ENCODE measurements at places on chromosomes 3 and 15.

GRCh38 chr3:17932136-17932771 lies 189.8 kb upstream of the TBC1D5 start:
- DNase-seq = no peak

DNA sequence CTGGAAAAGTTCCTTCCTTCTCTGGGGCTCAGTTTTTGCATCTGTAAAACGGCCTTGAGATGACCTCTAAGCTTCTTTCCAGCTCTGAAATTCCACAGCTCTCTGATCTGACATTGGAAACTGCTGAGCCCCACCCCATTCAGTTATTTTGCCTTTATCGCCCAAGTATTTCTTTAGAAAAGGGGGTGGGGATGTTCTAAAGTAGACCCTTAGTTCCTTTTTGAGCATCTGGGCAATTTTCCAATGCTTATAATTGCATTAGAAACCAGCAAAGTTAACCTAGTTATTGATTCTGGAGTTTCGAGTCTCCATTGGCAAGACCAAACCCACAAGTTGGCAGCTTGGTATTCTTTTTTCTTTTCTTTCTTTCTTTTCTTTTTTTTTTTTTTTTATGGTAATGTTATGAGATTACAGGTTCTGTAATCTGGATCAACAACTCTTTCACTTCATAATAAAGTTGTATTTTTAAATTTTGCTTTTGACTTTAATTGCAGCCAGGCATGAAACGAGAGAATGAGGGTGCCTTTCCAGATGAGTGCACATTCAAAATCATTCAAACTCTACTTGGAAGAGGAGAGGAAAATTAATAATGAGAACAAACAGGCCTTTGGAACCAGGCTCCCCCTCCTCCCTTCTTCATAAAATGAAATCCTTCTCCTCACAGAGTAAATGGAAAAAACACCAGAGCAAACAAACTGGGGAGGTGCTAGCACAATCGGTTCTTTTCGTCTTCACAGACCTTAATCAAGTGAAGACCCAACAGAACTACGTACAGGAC lies 76.8 kb upstream of the LRIG1 start:
- DNase-seq = no peak

DNA sequence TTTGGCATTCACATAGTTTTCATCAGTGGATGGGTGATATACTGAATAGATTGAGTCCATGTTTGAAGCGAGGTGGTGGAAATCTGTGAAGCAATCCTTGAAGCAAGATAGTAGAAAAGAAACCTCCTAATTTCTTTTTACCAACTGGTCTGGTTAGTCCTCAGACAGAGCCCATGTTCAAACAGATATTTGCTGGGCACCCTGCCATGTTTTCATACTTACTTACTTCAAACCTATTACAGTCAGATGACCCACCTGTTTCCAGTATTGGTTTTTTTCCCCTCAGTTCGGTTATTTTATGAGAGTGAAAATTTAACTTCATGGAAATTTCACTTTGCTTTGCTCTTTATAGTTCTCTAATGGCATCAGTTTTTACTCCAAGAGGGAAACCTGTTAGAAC lies 23.7 kb downstream of the EXOSC7 start:
- DNase-seq = no peak

- DNase-seq = no peak
These were observed 13.7 kb downstream of the CELF6 start for GRCh38 chr15:72306211-72306785.

- no peak for DNase-seq
These were observed 6.6 kb upstream of the MNS1 start for GRCh38 chr15:56471440-56472069.

DNA sequence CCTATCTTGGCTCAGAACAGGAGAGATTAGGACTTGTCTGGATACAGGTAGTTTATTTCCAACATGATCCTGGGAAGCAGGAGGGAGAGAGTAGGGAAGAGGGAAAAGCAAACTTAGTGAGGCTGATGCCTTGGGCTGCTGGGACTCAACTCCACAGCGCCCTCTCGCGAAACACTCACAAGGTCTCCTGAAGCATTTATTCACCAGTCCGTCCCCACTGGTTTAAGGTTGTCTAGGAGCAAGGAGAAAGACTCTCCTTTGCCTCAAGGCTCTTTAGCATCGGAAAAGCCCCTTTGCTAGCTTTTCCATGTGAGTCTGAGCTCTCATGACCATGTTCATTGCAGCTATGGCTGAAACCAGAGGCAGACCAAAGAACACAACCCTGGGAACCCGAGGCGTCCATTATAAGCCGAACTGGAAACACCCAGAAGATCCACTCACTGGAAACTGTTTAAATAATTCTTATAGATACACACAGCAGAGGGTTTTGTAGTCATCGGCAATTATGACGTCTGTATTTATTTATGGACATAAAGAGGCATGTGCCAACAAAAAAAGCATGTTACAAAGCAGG lies 244.5 kb downstream of the CD47 start:
- no peak for DNase-seq

- no peak for DNase-seq
These were observed 3.8 kb downstream of the AMIGO3 start for GRCh38 chr3:49715611-49716121.

DNA sequence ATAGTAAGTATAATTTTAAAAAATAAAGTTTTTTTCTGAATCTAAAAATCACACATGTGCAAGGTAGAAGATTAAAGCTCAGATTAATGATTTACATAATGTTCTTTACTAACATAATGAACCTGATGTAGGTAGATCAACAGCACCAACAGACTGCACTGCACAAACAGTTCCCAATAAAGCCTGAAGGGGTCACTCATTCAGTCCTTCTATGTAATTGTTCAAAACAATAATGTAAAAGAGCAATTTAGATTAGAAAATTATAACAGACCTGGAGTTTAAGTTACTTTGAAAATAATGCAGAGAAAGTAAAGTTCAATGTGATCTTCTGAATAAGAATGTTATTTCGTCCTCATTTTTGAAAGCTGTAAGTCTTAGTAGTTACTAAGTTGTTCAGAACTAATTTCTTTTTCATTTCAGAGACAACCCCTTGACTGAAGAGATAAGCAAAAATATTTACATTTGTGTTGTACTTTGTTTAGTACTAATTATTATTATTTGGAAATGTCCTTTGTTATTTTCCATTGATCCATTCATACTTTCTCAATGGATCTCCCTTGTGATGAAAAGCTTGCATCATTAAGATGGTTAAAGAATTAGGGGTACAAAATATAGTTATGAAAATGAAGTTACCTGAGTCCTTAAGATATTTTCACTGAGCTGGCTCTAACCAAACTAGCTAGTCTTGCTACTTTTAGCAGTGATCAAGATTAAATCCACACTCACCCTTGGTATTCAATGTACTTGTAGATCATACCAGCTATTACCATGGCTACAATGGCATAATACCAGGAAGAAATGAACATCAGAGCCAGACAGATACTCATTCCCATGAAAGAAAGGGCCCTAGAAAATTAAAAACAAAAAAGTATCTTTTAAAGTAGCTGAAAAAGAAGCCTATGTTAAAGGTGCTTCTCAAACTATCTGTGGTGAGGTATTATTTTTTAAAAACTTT lies 16.8 kb downstream of the EMC4 start:
- no peak for DNase-seq
